ENCODE measurements at places on chromosomes 12 and 14. TPM values are rescaled to one million over a fixed set of nuclear protein-coding genes. Genes with fewer than 3 reads are reported as not detected.
A peak's percentile ranks its signal among the peaks of the same experiment; 100 is the strongest.

AMHR2 gene
- 0.29 TPM for total RNA-seq

DNA sequence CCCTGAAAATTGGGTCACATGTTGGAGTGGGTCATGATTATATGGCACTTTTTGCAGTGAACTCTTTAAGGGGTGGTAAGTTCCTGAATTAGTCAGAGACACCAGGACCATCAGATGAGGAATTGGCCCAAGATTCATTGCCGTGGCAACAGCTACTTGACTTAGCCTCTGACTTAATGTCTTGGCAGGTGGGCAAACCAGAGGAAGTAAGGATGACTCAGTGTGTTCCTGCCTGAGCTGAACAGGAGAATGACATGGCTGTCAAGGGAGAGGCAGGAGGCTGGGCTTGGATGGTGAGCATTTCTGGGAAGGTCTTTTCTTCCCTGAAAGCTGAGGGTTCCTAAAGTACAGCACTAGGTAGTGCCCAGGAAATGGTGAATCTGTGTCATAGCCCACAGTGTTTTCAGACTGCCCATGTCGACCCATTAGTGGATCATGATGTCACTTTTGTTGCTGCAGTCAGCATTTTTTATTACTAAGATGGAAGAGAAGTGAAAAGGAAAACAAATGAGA is 170.1 kb upstream of the PWP1 start:
- DNase-seq = peak; percentile 98

DNA sequence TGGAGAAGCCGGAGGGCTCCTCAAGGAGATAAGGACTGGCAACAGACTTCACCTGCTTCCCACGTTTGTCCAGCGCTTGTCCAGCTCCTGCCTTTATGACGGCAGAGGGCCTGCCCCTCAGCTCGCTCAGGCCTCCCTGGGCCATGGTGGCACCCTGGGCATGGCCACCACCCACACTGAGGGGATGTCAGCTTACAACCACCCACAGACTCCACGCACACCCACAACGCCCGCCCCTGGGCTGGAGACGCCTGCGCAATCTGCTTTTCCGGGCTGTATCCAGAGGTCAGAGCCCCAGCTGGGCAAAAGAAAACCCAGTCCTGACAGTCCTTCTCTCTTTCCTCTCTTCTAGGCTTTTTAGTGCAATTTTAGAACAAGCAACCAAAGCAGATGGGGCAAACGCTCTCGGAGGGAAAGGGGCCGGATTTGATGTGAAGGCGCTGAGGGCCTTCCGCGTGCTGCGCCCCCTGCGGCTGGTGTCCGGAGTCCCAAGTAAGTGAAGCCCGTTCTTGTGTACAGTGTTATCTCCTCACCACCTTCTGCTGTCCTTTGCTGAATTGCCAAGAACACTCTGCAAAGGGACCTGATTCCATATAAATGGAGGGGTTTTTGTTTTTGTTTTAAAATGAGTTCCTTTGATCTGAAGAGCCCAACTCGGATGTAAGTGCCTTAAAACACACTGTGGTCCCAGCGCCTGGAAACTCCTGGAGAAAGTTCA is 337.4 kb upstream of the FKBP4 start:
- DNase-seq = no peak

TOMM20L gene
- not detected for total RNA-seq

GRCh38 chr14:65214741-65215140 is 112.4 kb upstream of the MAX start:
- DNase-seq = no peak

GRCh38 chr12:51368640-51369517 is 22.3 kb downstream of the GALNT6 start:
- DNase-seq = no peak

DNA sequence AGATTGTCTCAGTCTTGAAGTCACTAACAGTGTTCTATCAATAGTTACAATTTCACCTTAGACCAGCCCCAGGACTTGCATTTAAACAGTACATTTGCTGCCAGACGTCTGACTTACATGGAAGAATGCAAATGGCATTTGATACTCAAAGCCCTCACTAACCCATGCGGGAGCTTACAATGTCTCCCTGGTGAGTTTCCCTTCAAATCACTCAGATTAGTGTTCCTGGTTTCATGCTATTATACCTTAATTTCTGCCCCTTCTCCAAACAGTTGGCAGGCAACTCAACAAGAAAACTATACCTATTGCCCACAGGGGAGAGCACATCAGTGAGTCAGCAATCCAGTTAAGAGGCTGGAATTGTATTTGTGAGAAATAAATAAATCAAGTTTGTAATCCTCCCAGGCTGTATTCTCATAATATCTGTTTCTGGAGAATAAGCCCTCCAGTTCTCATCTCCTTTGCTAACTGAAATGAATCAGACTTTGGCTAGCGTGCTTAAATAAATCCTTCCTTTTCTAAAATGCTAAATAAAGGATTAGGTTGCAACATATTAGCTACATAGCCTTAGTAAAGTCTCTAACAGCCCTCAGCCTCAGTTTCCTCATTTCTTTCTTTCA is 23.7 kb downstream of the GSTZ1 start:
- DNase-seq = peak; percentile 20

ENDOU gene
- not detected for total RNA-seq

TMTC1 gene
- 5.8 TPM for total RNA-seq

NELL2 gene
- 0.80 TPM for total RNA-seq

- no peak for DNase-seq
These were observed 148.4 kb downstream of the KSR2 start for GRCh38 chr12:117820216-117820907.

- DNase-seq = no peak
These were observed 14.9 kb downstream of the SLC35E3 start for GRCh38 chr12:68760806-68761441.

DNA sequence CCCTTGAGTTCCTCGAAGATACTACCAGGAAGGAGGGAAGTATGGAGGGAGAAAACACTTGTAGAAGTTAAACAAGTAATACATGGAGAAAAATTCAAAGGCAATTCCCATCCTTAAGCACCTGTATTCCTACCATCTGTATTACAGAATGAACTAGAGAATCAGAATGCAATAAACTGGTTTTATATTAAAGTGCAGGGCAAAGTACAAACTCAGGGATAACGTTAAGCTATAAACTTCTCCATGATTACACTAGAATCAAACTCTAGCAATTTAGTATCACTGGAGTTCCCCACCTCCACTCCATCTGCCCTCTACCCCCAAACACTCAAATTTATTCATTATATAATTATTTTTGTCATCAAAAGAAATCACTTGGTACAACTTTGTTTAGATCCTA is 13.1 kb downstream of the PAWR start:
- DNase-seq = no peak

- DNase-seq = peak; percentile 83
These were observed 84.6 kb downstream of the SETD3 start for GRCh38 chr14:99395909-99396530.

PTPRR gene
- total RNA-seq = 3.1 TPM

DNA sequence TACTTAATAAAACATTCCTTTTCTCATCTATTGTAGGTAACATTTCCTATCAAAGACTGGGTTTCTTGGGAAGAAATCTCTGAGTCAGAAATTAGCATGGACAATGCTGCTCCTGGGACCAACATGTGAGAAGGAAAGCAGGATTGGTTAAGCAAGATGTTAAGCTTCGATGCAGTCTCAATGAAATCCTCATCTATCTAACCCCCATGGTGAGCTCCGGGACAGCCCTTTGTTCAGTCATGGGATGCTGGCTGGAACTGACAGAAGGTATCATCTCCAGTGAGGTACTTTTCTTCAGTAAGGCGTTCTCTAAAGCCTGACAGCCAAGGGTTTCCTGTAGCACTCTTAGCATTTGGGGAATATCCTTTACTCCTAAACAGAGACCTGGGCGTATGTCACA is 82.8 kb upstream of the SINHCAF start:
- DNase-seq = no peak

All from PC-3 (cell line).